ENCODE measurements at places on chromosomes 16 and 17.

- H3K27me3 ChIP-seq, result peaks cover 2% of the 10 kb centered on the region
- peaks cover 17% of the 10 kb centered on the region for H3K4me1 ChIP-seq
- H3K27ac ChIP-seq, result no peak overlapping the region
- H3K4me3 ChIP-seq, result no peak overlapping the region
- DNase-seq, result no peak
Observed at GRCh38 chr17:71636644-71637043, 484.2 kb upstream of the SOX9 start.

DNA sequence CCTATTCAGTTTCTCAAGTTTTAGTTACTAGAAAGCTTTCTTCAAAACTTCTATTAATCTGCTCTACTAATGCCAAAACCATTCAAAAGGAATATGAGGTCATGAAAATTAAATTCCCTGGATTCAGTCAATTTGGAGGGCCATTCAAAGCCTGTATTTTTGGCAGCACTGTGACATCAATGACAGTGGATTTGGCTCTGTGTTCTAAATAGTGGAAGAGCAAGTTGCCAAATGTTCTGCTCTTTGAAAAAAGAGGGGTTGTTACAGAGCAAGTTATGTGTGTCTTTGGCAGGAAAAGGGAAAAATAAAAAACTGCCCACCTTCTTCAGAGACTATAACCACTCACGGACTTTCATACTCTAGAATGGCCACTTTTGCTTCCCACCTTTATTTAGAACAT is 3.2 kb upstream of the C16orf46 start:
- H3K27me3 ChIP-seq, result no peaks in the 10 kb centered on the region
- no peak overlapping the region for H3K4me3 ChIP-seq
- H3K4me1 ChIP-seq, result no peaks in the 10 kb centered on the region
- peak; percentile 18 for DNase-seq

DNA sequence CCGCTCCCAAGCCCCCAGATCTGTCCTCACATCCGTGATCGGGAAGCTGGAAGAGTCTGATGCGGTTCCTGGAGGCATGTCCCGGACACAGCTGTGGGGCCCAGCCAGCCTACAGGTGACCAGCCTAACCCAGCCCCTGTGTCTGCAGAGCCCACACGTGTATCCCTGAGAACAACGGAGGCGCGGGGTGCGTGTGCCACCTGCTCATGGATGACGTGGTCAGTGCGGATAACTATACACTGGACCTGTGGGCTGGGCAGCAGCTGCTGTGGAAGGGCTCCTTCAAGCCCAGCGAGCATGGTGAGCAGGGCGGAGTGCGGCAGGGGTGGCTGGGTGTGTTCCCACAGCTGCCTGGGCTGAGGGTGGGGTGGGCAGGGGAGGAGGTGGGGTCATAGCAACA is 30.9 kb downstream of the IL4R start:
- no peaks in the 10 kb centered on the region for H3K4me1 ChIP-seq
- no peak overlapping the region for H3K4me3 ChIP-seq
- no peaks in the 10 kb centered on the region for H3K36me3 ChIP-seq
- no peaks in the 10 kb centered on the region for H3K27me3 ChIP-seq

- peaks cover 6% of the 10 kb centered on the region for H3K4me1 ChIP-seq
- no peak overlapping the region for H3K4me3 ChIP-seq
- DNase-seq, result peak; percentile 45
- H3K27me3 ChIP-seq, result no peaks in the 10 kb centered on the region
- H3K36me3 ChIP-seq, result peaks cover 2% of the 10 kb centered on the region
- no peak overlapping the region for H3K27ac ChIP-seq
Observed at GRCh38 chr17:58338841-58339754, 10.5 kb upstream of the TSPOAP1 start.

DNA sequence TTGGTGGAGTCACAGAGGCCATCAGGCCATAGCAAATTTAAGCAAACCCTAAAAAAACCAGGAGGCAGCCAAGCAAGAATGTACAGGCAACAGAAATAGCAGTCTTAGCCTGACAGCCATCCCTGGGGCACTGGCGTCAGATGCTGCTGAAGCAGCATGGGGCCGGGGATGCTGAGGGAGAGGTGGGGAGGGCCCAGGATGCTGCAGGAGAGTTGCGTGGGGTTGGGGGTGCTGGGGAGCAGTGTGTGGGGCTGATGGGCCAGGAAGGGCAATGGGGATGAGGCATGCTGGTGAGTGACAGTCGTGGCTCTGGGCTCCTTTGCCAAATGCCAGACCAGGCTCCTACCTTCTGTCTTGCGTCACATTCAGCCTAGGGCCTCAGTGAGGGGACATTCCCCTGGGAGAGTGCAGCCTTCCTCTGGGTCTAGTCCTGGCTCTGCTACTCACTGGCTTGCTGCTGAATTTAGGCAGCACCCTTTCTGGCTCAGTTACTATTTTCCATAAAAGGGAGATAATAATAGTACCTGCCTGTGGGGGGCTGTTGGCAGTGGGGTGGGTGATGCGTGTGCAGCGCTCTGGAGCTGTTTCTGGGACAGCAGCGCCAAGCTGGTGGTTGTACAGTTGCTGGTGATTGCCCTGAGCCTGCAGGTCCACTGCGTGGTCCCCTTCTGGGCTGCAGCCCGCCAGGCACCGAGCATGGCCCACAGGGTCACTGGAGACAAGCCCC is 88.1 kb downstream of the AMFR start:
- no peak overlapping the region for H3K27ac ChIP-seq
- no peaks in the 10 kb centered on the region for H3K36me3 ChIP-seq
- no peaks in the 10 kb centered on the region for H3K4me1 ChIP-seq

DNA sequence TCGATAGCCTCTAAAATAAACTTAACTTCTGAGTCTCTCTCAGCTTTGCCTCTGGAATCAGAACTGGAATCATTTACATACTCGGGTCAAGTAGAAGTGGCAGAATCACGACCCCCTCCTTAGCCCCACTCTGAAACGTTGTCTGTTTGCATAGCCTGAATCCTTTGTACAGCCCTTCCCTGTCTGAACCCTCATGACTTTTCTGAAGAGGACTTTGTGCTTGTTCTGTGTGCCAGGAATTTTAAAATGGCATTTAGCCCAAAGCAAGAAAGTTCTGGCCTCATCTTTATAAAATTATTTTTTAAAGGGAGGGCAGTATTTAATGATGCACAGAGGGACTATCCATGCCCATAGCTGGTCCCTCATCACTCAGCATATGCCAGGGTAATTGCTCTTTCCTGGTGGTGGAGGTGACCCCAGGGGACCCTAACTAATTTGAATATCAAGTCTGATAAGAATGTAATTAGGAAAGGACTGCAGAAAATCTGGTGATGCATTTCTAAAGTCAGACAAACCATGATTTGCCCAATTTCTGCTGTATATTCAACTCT is 342.7 kb upstream of the TNRC6C start:
- H3K27me3 ChIP-seq, result no peaks in the 10 kb centered on the region
- H3K4me3 ChIP-seq, result no peak overlapping the region
- H3K27ac ChIP-seq, result no peak overlapping the region
- peaks cover 6% of the 10 kb centered on the region for H3K4me1 ChIP-seq
- peak; percentile 34 for DNase-seq
- H3K36me3 ChIP-seq, result no peaks in the 10 kb centered on the region
